ENCODE measurements at places on chromosomes 5 and 9.

- no peak for DNase-seq
These were observed 216.8 kb upstream of the RPS23 start for GRCh38 chr5:82494942-82495341.

DNA sequence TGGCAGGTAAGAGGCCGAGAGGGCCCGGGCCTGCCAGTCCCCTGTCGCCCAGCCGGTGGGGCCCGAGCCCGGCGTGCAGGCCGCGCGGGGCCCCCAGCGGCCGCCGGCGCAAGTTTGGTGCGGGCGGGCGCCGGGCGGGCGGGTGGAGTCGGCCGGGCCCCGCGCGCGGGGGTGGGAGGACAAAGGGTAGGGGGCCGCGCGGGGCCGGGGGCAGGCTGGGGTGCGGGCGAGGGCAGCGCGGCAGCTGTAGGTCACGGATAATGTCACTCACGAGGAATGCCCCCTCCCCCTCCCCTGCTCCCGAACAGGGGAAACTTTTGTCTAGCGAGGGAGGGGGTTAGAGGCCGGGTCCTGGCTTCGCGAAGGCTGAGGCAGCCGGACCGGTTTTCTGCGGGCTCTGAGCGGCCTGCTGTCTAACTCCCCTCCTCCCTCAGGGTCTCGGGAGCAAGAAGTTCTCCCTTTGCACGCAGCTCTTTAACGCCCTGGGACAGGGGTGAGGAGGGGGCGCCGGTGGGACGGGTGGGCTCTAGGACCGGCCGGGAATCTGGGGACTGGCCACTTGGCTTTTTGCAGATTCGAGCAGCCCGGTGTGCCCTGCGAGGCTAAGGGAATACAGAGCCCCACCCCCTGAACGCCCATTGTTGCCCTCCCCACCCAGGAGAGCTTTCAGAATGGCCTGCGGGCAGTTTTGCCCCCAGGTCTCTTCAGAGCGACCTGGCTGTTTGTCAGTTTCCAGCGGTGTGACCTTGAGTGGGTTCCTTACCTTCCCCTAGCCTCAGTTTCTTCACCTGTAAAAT is 21.3 kb upstream of the NDST1 start:
- DNase-seq: peak; percentile 74

GRCh38 chr5:159913501-159913900 is 2.8 kb upstream of the ADRA1B start:
- DNase-seq: no peak

- DNase-seq: no peak
These were observed 296.8 kb downstream of the ICE1 start for GRCh38 chr5:5719292-5719691.

DNA sequence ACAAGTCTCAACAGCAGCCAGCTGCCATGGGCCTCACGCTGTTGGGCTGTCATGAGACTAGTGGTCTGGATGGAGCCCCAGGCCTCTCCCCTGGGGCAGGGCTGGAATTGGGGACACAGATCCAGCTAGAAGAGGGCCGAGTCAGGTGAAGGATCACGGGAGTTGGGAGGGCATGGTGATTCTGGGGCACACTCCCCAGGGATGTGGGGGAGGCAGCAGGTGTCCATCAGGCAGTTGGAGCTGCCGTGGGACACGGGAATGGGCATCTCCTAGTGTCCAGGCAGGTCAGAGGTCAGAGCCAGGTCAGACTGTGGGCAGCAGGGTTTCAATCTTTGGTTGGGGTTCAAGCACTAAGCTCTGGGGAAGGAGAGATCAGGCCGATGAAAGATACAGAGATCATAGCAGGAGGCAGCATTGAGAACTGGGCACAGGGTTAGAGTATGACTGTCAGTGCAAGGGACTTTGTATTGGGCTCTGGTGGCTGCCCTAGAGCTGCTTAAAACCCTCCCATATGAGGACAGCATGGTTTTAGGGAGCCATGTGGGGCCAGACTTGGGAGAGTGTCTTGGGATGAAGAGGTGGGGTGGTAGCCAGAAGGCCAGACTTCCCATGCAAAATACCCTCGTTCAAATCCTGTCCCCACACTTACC is 59.2 kb downstream of the ARHGEF37 start:
- no peak for DNase-seq

DNA sequence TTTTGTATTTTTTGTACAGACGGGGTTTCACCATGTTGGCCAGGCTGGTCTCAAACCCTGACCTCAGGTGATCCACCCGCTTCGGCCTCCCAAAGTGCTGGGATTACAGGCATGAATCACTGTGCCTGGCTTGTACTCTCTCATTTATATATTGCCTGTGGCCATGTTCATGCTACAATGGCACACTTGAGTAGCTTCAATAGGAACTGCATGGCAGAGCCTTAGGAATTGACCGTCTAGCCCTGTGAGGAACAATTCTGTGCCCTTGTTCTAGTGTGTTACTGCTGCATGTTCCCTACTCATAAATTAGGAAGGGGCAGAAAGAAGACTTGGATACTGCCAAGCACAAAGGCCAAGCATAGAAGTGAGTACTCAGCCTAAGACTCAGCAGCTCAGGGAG is 104.2 kb downstream of the LIFR start:
- DNase-seq: no peak

DNA sequence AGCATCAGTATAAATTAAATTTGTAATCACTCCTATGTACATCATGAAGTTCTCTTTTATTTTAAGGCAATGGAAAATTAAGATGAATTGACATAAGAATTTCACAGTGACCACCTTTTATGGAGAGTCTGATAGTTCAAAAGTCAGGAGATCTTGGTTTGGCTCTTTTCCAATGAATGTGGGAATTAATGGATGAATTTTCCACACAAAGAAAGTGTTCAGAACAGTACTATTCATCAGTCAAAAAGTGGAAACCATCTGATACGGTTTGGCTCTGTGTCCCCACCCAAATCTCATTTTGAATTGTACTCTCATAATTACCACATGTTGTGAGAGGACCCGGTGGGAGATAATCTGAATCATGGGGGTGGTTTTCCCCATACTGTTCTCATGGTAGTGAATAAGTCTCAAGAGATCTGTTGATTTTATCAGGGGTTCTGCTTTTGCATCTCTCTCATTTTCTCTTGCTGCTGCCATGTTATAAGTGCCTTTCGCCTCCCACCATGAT is 24.5 kb downstream of the CCDC125 start:
- DNase-seq: no peak

GRCh38 chr5:66863243-66864170 is 267.3 kb downstream of the MAST4 start:
- DNase-seq: no peak

- DNase-seq: no peak
These were observed 33.0 kb downstream of the ARHGEF37 start for GRCh38 chr5:149614034-149614907.

- DNase-seq: peak; percentile 28
These were observed 17.5 kb downstream of the STXBP1 start for GRCh38 chr9:127629468-127630081.

DNA sequence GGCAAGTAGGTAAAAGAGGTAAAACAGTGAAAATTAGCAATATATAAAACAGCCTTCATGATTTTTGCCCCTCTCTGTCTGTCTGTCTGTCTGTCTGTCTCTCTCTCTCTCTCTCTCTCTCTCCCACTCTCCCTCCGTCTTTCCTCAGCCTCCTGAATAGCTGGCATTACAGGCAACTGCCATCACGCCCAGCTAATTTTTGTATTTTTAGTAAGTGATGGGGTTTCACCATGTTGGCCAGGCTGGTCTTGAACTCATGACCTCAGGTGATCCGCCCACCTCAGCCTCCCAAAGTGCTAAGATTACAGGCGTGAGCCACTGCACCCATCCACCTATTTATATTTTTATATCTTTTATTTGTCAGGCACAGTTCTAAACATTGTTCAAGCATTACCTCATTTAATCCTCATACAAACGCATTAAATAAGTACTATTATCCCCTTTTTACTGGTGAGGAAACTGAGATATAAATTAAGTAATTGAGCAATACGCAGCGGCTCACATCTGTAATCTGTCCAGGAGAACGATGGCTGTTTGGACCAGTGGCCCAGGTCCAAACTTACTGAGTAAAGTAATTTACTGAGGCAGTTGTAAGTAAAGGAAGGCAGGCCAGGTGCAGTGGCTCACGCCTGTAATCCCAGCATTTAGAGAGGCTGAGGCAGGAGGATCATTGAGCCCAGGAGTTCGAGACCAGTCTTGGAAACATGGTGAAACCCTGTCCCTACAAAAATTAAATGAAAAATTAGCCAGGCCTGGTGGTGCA is 60.9 kb downstream of the UBE2R2 start:
- DNase-seq: no peak

Measured in hematopoietic multipotent progenitor cell treated with erythropoietin and hydrocortisone succinate and interleukin-3 and kit ligand, for 4 days (in vitro differentiated cells).